Cardiac muscle cell (in vitro differentiated cells and primary cell): ENCODE measurements at places on chromosomes 3 and 15. TPM values are rescaled to one million over a fixed set of nuclear protein-coding genes. Genes with fewer than 3 reads are reported as not detected.

The AVEN gene
- total RNA-seq = 10.7 and 13.0 TPM in 2 replicates

The GSK3B gene
- total RNA-seq = 28.0 and 48.3 TPM in 2 replicates

The CCR8 gene
- not detected in 2 replicates for total RNA-seq

The SATB1 gene
- total RNA-seq = 33.2 and 52.2 TPM in 2 replicates

The TTC21A gene
- 2.7 and 3.1 TPM in 2 replicates for total RNA-seq

The LRRC31 gene
- total RNA-seq = not detected in 2 replicates

The ZMYND10 gene
- 0.56 and 2.8 TPM in 2 replicates for total RNA-seq

DNA sequence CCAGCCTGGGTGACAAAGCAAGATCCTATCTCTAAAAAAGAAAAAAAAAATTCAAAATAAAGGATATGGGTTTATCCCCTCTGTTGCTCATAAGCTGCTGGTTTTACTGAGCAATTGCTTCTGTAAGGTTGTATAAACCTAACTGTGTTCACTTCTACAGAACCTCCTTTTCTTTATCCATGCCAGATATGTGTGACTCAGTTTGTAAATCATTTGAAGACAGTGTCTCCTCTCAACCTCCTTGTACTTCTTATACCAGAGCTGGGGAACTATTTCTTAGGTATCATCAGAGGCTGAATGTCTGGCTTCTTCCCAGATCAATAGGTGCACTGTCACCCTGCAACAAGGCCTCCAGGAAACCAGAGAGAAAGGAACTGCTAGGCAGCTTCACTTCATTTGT, 273.8 kb downstream of the CD47 start:
- no peak for DNase-seq

- no peak for DNase-seq
Measured at GRCh38 chr3:108804437-108804836, 18.1 kb upstream of the TRAT1 start.

- peak; percentile 75 for DNase-seq
Measured at GRCh38 chr3:185983495-185984141, 45.8 kb upstream of the TRA2B start.

- no peak for DNase-seq
Measured at GRCh38 chr3:146431240-146431639, 38.1 kb downstream of the PLSCR2 start.

DNA sequence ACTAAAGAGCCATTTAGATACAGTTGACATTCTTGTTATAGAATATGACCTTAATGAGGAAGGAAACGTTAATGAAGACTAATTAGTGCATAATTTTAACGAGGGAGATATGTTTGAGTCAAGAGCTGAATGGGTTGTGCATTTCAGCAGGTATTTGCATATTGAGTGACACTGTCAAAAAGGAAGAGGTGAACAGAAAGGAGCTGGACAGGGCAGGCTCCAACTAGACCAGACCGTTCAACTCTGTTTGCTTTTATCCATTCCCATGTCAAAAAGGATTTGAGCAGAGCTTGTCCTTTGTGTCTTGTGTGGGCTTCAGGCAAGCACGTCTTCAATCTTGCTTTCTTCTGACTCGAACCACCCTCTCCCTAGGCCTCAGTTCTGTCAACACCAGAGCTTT, 40.7 kb downstream of the B3GALNT1 start:
- no peak for DNase-seq

DNA sequence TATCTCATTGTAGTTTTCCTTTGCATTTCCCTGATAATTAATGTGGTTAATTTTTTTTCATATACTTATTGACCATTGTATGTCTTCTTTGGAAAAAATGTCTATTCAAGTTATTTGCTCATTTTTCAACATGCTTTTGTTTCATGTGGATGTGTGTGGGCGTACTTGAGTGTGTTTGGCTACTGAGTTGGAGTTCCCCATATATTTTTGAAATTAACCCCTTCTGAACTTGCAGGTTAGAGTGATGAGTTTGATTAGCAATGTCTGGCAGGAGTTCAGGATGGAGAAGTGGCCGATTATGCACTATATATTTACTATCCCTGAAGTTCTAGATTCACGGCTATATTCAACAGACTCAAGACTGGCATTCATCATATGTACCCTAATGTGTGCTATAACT, 250.4 kb upstream of the TTC14 start:
- DNase-seq = no peak

DNA sequence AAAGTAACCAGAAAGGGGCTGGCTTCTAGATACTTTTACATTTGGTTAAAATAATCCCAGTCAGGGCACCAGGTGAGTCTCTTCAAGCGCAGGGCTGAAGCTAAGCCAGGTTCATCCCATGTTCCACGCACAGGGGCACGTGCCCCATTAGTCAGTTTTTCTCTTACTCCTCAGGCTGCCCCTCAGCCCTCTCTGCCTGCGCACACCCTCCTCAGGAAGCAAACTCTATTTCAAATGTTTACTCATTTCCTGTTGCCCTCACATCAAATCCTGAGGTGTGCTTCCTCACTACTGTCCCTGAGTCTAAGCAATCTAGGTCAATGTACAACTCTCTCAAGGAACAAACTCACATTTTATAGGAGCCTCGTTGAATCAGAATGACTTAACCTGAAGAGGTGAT, 48.5 kb downstream of the THBS1 start:
- DNase-seq = peak; percentile 54

DNA sequence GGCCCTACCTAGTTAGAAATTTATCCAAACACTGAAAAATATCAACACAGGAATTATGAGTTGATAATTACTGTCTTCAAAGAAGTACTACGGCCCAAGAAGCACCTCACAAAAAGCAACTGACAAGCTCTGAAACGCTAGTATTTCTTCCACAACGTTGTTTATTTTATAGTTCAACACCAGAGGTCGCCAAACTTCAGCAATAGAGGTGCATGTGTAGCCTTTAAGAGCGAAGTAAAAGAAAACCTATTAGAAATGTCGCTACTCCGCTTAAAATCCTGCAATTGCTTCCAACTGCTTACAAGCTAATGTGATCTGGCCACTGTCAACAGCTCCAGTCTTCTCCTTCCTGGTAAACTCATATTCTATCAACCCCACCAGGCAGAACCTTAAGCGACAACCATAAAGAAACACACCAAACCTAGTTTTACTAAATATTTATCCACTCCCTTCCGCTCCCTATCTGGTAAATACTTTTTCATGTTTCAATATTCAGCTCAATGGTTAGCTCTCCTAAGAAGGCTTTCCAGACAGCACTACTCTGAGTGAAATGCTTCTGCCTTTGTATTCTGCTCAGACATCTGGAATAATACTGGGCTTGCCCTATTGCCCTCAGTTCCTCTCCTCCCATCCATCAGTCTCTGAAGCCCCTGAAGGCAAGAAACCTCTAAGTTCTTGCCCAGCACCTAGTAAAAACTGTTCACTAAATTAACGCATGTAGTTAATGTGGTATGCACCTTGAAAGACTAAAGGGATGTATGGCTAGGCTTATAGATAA, 110.2 kb downstream of the NR1I2 start:
- peak; percentile 87 for DNase-seq
